ENCODE measurements at places on chromosomes 1 and 21.

GRCh38 chr1:20411196-20411980, 74.6 kb downstream of the CAMK2N1 start:
- no peak for DNase-seq

DNA sequence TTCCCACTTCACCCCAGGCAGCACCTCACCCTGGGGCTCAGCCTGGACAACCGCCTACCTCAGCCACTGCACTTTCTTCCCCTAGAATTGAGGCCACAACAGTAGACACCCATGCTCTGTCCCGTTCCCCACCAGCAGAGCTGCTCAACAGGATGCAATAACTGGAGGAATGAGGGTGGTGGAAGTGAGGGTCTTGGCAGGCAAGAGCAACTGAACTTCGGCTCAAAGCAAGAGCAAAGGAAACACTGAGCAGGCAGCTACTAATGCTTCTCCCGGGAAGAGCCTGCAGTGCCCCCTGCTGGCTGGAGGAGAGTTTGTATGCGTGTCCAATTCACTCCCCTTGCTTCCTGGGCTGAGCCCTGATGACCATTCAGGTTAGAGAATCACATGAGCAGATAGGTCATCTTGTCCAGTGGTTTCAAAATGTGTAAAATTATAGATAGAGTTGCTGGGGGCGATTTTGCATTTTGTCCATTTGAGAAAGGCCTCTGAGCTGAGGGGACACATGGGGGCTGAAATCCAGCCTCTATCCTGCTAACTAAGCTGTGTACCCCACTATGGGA, 13.9 kb downstream of the NT5C1A start:
- DNase-seq: peak; percentile 80

DNA sequence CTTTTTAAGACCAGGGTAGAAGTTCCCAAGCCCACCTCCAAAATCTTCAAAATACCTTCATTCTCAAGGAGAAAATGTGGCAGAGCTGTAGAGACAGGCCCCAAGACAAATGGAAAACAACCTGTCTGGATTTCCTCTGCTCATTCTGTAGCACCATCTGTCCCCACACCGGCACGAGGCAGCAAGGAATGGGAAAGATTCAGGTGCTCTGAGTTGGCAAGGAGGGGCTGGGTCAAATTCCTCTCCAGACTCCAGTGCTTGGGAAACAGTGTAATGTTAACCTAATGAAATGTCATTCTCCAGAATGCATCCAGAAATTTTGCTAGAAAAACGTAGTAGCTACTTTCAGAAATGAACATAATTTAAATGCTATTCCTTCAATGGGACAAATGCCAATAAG, 9.3 kb downstream of the PABPC4 start:
- no peak for DNase-seq

DNA sequence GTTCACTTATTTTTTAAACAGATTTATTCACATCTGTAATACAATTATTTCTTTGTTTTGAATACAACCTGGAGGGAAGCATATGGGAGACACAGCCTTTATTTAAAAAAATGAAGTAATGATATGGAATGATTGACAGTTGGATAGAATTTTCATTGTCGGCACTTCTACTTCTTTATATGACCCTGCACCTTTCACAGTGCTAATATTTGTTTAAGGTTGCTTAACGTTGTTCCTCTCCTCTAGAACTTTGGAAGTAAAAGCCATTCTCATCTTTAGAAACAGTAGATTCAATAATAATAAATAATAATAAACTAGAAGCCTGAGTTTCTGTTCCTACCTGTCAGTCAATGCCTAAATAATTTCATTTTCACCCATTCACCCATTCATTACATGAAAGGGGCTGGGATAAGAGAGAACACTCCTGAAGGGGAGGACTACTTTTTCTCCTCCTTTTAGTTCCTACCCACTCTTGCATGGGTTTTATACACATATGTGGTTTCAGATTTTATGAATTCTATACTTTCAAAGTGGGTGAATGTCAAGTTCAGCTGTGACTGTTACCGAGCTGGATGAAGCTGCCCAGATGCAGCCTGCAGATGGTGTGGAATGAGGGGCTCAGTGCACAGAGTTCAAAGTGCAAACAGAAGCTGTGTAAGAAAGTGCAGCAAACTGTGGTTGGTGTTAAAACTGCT, 9.4 kb downstream of the RUNX1 start:
- DNase-seq: peak; percentile 35

DNA sequence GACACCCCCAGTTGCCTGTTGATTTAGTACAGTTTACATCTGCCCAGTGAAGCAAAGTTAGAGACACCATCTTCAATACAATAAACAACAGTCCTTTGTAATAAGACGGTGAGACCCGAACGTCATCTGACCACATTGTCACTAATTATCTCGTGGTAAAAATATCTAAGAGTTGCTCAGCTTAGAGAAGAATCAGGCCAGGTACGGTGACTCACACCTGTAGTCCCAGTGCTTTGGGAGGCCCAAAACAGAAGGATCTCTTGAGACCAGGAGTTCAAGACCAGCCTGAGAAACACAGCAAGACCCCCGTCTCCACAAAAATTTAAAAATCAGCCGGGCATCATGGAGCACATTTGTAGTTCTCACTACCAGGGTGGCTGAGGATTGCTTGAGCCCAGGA, 53.5 kb downstream of the CD34 start:
- DNase-seq: no peak

- no peak for DNase-seq
Measured at GRCh38 chr21:36973986-36974850, 7.7 kb upstream of the HLCS start.

- no peak for DNase-seq
Measured at GRCh38 chr1:184890539-184890973, 83.8 kb downstream of the NIBAN1 start.

GRCh38 chr1:74715236-74715502, 17.7 kb downstream of the CRYZ start:
- DNase-seq: no peak

DNA sequence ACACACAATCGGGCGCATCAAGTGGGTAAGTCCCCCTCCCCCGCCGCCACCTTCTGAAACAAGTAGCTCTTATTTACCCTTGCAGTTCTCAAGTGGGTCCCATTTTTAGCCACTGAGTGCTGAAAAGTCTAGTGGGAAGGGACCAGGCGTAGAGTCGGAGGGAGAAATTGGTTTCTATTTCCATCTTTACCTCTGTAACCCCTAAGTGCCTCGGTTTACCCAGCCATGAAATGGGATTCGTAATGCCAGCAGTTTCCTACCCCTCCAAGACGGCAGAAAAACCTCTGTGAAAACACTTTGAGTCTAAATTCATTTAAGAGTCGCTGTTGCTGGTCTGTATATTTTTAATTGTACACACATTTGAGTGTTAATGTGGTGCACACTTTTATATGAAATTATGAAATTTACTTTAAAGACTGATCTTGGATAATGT, 928 bp downstream of the TLCD4 start:
- DNase-seq: no peak

DNA sequence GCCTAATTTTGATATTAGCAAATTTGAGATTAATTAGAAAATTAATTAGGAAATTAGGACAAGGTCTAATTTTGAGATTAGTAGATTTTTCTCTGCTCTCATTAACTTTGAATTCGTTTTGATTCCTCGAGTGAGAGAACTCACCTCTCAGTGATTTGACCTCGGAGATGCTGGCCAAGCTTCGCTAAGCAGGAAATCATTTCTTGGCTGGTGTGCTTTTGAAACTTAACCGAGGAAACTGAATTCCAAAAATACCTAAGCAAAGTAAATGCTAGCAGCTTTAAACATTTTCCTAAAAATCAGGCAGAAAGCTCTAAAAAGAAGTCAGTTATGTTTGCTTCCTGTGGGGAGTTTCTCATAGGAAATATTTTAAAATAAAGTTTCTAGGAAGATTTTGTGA, 34.9 kb downstream of the CDC14A start:
- peak; percentile 16 for DNase-seq

Data from OCI-LY7 (cell line).